ENCODE measurements at places on chromosomes 3 and 15.

DNA sequence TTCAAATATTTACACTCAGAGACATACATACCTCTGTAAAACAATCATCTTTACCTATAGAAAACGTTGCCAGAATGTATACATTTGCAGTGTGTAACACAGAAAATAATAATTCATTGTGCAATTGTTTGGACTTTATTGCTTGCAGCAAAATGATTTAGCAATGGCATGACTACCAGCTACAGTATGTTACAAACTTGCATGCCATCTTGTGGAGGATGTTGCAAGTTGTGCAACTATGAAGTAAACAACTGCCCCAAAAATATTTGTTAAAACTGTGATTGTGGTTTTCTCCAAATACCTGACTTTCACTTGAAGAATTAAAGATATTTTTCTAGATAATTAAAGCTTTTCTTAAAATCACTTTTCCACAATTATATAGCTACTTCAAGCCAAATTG lies 27.1 kb upstream of the C3orf49 start:
- peak; percentile 36 for DNase-seq

DNA sequence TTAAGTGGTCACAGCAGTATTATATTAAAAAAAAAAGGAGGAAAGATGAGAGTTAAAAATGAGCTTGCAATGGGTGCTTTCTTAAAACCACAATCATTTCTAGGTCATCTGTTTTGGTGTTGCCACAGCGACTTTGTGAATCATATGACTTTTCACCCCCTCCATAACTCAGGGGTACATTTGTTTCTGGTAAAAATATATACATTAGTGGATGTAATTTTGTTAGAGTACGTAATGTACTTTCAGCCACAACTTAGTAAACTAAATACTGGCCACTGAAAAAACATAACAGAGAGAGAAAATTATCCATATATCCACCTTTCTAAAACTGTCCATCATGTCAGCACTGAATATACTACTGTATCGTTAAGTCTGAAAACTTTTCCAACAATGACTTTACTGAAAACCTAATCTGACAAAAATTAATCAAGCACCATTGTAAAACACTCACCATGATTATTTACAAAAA lies 3.4 kb downstream of the ANKRD28 start:
- peak; percentile 65 for DNase-seq

DNA sequence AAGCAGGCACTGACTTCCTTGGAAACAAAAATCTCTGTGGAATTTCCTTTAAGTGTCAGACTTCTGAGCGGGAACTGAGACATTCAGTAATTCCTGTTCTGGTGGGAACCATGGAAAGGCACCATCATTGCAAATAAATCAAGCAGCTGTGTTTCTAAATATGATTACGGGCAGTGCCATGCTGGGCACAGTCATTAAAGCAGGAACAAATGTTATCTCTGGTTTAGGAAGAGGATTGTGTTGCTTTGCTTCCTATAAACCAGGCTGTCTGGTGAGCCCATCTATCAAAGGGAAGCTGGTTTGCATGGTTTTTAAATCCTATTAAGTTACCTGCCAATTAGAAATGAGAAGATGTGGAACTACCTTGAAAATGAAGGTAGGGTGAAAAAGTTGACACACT lies 86.7 kb downstream of the EBLN2 start:
- DNase-seq: no peak

DNA sequence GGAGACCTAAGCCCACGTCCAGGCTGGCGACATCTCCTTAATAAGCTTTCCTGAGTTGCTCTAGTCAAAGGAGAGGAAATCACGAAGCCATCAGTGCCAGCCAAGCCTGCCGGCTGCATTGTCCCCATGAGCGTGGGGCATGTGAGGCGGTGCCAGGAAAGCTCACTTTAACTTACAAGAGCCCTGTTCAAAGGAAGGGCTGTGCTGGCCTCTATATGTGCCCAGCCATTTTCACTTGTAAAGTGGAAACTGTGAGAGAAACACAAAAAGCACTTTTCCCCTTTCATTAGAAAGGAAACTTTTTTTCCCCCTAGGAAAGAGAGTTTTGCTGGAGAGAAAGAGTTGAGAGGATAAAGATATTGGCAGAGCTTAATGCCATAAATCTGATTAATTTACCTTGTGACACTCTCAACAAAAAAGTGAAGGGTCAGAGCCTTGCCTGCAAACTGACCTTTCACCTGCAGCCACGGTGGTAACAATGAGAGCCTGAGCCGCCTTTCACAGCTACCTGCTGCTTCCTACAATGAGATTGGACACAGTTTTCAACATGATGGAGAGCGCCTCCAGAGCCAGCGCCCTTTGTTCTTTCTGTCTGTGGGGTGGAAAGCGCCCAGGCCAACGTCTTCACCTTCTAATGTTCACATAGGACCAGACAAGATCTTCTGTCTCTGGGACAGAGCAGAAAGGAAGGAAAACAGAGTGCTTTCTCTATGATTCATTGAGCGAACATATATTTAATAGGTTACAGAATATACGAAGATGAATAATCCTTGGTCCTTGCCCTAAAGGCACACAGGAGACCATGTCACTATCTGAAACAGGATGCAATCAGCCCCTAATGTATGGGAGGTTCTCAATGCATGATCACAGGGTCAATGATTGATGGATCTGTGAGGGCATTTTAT lies 233.1 kb upstream of the HES1 start:
- DNase-seq: no peak

DNA sequence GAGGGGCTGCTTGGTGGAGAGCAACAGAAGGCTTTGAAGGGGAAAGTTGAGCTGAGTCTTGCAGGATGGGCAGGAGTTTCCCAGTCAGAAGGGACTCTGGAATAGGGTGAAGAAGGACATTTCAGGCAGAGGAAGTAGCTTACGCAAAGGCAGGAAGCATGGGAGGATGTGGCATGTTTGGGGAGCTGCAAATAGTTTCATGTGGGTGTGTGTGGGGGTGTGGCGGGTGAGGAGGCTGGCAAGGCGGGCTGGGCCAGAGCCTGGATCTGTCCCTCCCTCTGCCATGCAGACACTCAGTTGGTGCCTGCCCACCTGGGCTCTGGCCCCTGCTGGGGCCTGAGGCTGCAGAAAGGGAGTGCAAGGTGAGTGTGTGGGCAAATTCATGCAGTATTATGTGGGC lies 10.4 kb downstream of the TEX264 start:
- no peak for DNase-seq

DNA sequence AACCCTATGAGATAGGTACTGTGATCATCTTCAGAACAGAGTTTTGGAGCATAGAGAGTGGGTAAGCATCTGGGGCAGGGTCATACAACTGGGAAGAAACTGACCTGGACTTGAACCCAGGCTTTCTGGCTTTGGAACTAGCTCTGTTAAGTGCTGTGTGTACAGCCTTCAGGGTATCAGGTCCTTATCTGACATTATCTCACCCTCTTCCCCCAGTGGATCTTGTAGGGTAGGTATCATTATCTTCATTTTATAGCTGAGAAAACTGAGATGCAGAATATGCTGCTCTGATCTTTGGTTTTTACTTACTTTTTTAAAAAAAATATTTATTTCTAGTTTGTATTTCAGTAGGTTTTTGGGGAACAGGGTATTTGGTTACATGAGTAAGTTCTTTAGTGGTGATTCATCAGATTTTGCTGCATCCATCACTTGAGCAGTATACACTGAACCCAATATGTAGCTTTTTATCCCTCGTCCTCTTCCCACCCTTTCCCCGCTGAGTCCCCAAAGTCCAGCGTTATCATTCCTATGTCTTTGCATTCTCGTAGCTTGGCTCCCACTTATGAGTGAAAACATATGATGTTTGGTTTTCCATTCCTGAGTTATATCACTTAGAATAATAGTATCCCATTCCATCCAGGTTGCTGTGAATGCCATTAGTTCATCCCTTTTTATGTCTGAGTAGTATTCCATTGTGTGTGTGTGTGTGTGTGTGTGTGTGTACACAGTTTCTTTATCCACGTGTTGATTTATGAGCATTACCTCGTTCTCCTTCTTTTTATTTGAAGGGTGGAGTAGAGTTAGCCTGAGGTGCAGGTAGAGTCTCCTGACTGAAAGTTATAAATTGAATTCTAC lies 271.2 kb downstream of the PTPRG start:
- no peak for DNase-seq

GRCh38 chr15:67146234-67146633 lies 80.8 kb downstream of the SMAD3 start:
- no peak for DNase-seq

GRCh38 chr3:137083332-137083731 lies 125.5 kb downstream of the IL20RB start:
- no peak for DNase-seq

DNA sequence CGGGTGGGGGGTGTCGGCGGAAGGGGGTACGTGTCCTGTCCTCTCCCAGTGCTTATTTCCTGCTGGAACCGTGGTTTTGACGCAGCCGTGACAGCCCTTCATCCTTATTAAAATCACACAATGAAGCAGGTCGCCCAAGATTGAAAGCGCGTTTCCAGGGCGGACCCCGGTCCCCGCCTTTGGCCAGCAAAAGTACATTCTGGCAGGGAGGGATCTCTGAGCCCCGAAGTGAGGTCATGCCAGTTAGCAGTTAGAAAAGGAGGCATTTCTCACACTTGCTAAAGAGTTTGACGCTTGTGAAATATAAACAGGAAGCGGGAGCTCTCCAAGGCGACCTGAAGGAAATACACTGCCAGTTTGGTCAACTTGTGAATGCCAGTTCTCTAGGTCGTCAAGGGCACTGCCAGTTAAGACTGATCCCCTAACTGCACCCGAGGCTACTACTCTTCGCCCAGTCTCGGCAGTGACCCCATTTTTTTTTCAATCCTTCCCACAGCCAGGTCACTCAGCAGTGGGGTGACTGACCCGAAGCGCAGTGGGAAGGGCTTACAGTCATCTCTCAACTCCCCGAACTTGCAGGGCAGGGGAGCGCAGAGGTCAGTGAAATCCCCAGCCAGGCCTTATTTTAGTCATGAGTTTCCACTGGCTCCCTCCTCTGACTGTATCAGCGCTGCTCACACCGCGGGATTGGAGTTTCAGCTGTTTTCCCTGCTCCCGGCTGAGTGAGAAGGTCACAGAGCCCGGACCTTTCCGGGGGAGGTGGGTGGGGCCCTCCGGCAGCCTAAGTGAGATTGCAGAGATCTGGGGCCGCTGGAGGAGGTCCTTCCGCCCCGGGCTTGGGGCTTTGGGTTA lies 2.0 kb upstream of the BHLHE40 start:
- peak; percentile 94 for DNase-seq

Data from stromal cell of bone marrow (primary cell).